ENCODE measurements at places on chromosomes 5 and 9.

DNA sequence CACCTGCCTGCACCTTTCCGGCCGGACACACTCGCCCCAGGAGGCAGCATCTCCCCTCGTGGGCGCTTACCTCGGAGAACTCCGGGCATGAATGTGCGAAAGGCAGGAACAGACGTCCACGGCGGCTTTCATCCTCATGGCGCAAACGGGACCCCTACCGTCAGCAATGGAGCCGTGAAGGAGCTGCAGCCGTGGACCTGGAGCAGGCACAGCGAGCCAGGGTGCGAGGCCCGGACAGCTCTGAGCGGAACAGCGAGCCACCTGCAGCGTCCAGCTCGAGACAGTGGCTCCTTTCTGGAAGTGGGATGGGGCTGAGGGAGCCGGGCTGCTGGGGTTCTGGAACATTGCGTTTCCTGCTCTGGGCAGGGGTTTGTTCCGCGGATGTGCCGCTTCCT is 7.8 kb upstream of the SLC6A19 start:
- ATAC-seq = no peak

GRCh38 chr5:56232538-56232937 is 592 bp downstream of the ANKRD55 start:
- no peak for ATAC-seq

- no peak for ATAC-seq
Measured at GRCh38 chr9:105218673-105219072, 25.8 kb upstream of the SLC44A1 start.

GRCh38 chr9:14515571-14516198 is 177.5 kb downstream of the ZDHHC21 start:
- peak; percentile 61 for ATAC-seq

DNA sequence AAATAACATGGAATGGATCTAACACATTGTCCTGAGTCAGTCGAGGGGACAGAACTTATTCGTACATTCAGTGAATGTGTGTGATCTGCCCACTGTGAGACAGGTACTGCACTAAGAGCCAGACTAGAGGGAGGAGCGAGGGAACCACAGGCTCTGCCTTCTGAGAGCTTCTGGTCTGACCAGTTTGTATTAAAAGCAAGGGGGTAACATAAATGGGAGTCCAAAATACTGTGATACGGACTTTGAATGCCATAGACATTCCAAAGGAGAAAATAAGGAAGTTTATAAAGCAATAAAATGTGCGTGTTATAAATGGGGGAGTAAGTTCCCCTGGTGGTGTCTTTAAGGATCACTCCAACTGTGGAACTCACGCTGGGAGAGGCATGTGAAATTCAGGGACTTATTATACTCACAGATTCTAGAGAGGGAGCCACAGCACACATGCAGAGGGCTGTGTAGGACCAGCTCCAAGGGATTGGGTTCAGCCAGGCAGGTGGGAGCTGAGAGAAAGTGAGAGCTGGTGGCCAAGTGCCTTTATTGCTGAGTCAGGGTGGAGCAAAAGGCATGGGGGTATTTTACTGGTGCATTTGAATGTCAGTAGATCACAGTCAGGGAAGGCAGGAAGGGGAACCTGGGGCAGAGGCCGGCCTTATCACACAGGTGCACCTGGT is 186.5 kb upstream of the WWC1 start:
- no peak for ATAC-seq

DNA sequence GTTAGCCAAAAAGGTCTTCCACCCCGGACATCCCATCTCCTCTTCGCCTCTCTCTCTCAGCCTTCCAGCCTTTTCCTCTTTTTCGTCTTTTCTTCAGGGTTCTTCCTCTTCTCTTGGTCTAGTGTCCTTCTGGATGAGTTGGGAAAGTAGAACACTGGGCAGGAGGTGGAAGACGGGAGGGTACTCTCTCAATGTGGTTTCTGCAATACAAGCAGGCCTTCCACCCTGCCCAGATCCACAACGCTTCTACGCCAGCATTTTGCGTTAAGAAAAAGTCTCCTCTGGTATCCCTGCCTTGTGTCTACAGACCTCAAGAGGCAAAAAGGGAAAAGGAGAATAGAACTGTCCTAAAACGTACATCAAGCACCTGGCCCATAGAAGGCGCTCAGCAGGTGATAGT is 587.8 kb downstream of the BNC2 start:
- no peak for ATAC-seq

DNA sequence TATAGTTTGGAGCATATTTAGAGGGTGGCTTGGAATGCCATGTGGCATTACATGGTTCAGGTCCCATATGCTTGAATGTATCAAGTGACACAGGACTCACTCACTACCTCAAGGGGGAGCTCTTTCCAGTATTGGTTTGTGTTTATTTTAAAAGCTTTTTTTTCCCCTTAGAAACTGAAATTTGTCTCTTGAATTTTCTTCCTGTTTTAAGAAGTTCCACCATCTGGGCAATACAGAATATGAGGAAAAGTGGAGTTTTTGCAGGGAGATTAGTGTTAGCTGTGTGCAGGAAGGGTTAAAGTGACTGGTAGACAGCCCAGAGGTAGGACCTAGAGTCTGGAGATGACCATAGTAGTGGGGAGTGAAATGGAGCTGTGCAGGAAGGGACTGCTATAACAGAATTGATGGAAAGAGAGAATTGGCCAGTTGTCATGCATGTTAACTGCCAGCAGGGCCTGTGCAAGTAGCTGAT is 36.6 kb downstream of the CTNNA1 start:
- peak; percentile 78 for ATAC-seq

DNA sequence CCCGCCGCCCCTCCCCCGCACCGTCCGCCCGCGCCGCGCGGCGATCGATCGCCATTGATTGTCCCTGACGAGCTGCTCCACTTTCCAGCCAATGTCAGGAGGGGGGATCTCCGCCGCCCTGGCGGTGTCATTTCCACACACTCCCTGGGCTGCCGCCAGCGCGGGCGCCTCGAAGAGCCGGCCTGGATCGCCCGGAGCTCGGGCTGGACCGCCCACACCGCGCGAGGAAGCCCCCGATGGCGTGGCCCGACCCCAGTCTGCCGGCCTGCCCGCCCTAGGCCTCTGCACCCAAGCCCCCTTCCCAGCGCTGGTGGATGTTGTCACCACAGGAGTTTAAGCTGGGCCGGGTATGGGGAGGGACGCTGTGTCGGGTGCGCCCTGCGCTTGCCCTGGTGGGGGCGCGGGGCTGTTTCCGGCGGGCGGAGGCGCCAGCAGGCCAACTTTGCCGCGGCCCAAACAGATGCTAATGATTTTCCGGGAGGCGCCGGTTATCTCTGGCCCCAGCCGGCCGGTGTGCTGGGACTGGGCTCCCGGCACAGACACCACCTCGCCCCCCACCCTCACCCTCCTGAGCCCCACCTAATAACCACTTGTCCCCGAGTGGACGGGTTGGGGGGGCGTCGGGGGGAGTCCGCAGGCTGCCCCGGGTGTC is 10.6 kb upstream of the CXXC5 start:
- ATAC-seq = peak; percentile 60

GRCh38 chr5:28855626-28856025 is 1817.2 kb upstream of the CDH9 start:
- no peak for ATAC-seq

GRCh38 chr5:143172739-143173138 is 230.7 kb downstream of the NR3C1 start:
- ATAC-seq = no peak

DNA sequence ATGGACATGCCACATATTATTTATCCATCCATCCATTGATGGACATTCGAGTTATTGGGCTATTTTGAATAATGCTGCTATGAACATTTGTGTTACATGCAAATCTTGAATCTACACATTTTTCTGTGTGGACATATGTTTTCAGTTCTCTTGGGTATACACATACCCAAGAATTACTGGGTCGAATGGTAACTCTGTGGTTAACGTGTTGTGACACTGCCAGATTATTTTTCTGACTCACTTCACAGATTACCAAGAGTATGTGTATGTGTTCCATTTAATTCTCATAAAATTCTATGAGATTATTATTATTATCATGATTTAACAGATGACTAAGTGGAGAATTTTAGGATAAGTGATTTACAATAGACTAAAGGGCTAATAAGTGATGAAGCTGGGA is 26.7 kb downstream of the CYFIP2 start:
- no peak for ATAC-seq

DNA sequence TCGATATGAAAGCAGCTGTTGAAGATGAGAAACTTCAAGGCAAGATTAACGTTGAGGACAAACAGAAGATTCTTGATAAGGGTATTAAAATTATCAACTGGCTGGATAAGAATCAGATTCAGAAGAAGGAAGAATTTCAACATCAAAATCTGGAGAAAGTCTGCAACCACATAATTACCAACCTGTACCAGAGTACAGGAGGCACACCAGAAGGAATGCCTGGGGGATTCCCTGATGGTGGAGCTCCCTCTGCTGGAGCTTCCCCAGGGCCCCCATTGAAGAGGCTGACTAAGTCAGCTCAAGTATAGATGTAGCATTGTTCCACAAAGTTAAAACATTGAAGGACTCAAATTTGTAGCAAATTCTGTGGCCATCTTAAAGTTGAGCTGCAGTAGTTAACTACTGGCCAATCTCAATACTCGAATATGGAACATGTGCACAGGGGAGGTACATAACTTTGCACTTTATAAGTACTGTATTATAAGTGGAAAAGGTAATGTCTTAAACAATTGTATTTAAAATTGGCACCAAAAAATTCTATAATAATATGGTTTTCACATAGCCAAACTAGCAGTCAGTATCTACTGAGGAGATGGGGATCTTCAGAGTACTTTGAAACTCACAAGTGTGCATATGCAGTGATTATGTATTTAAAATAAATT is 237.5 kb downstream of the CHSY3 start:
- peak; percentile 64 for ATAC-seq

GRCh38 chr9:69931340-69931739 is 110.7 kb downstream of the CFAP95 start:
- ATAC-seq = 0 out of 3 replicates have a peak, but pooled peaks have one; percentile 48

DNA sequence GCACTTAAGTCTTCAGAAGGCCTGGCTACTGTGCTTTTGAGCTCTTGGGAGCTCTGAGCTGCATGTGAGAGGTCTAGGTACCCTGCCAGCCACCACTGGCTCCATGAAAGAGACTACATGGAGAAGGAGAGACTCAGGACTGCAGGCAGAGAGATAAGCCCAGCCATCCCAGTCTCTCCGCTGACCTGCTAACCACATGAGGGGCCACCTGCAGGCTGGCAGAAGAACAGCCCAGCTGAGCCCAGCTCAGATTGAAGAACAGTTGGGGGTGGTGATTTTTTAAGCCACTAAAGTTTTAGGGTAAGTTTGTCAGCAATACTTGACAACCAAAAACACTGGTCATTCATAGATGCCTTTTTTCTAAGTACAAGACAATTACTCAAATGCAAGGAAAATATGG is 205.0 kb upstream of the PRDM9 start:
- no peak for ATAC-seq

GRCh38 chr9:100352201-100352726 is 478 bp downstream of the TEX10 start:
- ATAC-seq = peak; percentile 66

GRCh38 chr5:153900703-153901395 is 137.9 kb downstream of the FAM114A2 start:
- ATAC-seq = peak; percentile 89

DNA sequence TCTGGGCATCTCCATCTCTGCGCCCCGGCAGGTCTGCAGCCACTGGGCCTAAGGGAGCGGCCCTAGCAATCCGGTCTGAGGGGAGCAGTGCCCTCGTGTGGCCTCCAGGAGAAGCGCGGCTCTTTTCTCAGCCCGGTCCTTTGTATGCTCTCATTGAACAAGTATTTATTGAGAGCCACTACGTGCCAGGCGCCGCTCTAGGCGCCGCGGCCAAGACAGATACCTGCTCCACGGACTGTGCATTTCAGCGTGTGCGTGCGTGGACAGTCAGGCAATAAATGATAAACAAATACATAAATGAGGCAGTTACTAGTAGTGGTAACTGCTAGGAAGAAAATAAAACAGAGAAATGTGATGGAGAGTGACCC is 2.3 kb upstream of the SLC4A9 start:
- ATAC-seq = peak; percentile 98

GRCh38 chr9:126955811-126956210 is 41.2 kb downstream of the RALGPS1 start:
- ATAC-seq = no peak

DNA sequence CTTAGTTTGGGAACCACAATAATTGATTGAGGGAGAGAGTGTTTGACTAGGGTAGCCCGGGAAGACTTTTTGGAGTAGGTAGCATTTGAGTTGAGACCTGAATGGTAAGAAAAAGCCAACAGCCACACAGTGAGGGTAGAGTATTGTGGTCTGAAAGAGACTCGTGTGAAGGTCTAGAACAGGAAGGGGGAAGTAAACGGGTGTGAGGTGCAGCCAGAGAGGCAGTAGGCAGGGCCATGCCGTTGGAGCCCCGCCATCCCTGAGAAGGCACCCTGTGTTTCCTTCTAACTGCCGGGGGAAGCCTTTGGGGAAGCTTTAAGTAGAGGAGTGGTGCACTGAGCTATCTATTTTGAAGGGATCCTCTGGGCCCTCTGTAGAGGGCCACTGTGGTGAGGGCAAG is 3.5 kb upstream of the F2RL2 start:
- ATAC-seq = no peak

- ATAC-seq = no peak
Measured at GRCh38 chr5:1889321-1890065, 6.8 kb upstream of the IRX4 start.

GRCh38 chr9:18800579-18800978 is 232.4 kb downstream of the SAXO1 start:
- no peak for ATAC-seq

- peak; percentile 76 for ATAC-seq
Measured at GRCh38 chr5:139597134-139597533, 36.0 kb downstream of the UBE2D2 start.

DNA sequence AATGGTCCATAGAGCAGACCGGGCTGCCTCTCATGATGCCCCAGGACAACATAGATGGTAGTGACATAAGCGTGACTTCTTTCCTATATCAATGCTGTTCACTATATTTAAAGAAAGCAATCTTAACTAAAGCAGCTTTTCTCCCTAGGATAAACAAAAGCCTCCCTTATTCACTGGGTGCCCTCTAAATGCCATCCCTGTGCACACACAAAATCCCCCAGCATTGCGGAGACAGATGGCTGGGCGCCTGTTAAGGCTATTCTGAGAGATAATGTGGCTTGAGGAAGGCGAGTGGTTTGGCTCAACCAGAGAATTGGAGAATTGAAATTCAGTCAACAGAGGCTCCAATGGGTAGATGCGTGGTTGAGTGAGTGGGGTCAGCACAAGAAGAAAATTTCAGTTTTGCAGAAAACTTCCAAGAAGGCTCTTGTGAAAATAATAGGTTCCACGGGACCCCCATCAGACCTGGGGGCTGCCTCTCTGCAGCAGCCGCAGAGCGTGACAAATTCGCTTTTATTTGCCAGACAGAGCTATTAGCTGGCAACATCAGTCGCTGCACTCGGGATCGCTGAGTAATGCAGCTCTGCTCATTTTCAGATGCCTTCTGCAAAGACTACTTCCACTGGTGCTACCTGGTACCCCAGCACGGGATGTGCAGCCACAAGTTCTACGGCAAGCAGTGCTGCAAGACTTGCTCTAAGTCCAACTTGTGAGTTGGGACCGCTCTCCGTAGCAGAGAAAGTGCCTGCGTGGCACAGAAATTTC is 103.9 kb upstream of the ICE1 start:
- no peak for ATAC-seq
